H1 (cell line): ENCODE measurements at places on chromosomes 7 and 10.

DNA sequence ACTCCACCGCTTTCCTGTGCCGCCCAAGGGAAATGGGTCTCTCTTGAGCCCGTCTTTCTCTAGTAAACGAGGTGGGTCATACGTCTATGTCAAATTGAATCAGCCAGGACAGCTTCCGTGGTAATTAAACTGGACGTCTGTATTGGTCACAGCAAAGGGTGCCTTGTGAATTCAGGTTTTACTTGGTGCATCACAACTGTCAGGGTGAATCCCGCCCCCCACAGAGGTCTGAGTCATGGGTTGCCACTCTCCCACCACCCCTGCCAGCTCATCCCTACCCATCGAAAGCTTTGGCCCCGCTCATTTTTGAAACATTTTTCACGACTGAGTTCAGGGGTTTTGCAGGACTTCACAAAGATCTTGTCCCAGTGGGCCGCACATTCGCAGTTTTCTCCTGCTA, 8.0 kb upstream of the SP8 start:
- no peak for DNase-seq

DNA sequence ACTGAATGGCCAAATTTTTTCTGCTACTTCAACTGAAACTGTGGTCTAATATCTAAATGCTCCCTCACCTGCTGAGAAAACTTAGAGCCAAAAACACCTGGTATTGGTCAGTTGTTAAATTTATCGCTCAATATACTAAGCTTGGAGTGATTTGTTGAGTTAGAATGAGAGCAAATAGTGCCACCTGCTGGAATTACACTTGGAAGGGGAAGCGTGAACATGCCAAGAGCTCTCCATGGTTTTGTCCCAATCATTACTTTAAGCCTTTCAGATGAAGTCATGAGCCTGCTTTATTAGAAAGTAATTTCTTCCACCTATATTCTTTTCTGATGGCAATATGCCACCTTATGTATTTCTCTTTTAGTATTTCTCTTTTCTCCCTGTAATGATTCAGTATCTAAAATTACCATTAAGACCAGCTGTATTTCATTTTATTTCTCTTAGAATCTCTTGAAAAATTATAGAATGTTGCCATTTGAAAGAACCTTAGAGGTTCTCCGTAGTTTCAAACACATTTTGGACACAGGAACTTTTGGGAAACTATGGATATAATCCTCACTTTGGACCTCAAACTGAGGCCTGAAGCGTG, 447.8 kb upstream of the C7orf33 start:
- DNase-seq = no peak

- no peak for DNase-seq
Measured at GRCh38 chr7:35691827-35692307, 3.1 kb downstream of the HERPUD2 start.

- DNase-seq = no peak
Measured at GRCh38 chr7:50651271-50651989, 86.2 kb upstream of the DDC start.

DNA sequence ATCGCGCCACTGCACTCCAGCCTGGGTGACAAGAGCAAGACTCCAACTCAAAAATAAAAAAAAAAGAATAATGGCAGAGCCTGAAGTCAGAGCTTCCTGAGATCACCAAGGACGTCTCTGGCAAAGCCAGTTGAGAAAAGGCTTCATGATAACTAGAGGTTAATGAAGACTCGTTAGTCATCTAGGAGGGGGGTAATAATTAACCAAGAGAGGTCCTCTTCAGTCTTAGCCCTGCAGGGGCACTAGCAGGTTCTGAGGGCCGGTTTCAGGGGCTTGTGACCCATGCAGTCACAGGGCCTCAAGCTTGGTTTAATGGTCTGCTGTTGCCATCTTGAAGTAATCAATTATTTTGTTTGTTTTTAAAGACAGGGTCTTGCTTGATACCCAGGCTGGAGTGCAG, 28.6 kb upstream of the PROSER2 start:
- DNase-seq = no peak

DNA sequence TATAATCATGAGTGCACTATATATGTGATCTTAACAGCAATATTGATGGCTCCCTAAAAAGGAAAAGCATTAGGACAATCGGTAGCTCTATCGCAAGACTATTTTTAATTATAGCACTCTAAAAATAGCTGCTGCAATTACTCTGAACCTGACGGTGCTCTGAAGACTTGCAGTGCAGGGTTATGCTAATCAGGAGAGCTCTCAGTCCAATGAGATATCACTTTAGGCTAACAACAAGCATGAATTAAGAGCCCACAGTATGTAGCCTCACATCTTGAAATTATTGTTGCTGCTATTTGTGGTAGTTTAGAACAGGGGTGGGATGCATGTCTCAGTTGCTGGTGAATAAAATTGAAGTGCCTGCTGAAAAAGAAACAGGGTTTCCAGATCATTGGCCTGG, 515.8 kb upstream of the AKR1E2 start:
- no peak for DNase-seq
